Hepatocyte (in vitro differentiated cells): ENCODE measurements at places on chromosomes 13 and 19. TPM values are rescaled to one million over a fixed set of nuclear protein-coding genes. Genes with fewer than 3 reads are reported as not detected.

- peak; percentile 75 for DNase-seq
Measured at GRCh38 chr19:1122972-1123363, 19.2 kb downstream of the GPX4 start.

ZNF544 gene
- 12.3 and 17.2 TPM in 2 replicates for polyA plus RNA-seq

LGALS7B gene
- polyA plus RNA-seq, result 0.72 TPM in 1 of 2 replicates, not detected in the other

ZSCAN5A gene
- 4.9 and 7.3 TPM in 2 replicates for polyA plus RNA-seq

GRIN3B gene
- polyA plus RNA-seq, result 0.48 and 0.49 TPM in 2 replicates

DNM2 gene
- 130 and 132 TPM in 2 replicates for polyA plus RNA-seq
